Inflammatory macrophage treated with lipopolysaccharide for 4 hours (primary cell): ENCODE measurements at places on chromosomes 12 and 14.
A peak's percentile ranks its signal among the peaks of the same experiment; 100 is the strongest.

DNA sequence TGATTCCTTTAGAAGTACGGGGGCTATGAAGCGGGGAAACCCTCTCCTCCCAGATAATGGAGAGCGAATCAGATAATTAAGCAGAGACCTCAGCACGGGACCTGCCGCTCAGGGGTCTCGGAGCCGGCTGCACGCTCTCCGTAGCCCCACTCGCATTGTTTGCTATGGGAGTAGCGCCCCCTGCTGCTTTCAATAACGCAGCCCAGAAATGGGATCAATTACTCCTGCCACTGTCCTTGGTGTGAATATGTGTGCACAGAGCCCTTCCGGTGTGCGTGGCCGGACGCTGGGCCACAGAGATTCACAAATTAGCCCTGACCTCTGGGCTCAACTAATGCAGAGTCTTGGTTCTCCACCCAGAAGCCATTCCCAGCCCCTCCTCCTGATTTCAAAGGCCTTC is 76.4 kb upstream of the TMEM132C start:
- no peak for DNase-seq

DNA sequence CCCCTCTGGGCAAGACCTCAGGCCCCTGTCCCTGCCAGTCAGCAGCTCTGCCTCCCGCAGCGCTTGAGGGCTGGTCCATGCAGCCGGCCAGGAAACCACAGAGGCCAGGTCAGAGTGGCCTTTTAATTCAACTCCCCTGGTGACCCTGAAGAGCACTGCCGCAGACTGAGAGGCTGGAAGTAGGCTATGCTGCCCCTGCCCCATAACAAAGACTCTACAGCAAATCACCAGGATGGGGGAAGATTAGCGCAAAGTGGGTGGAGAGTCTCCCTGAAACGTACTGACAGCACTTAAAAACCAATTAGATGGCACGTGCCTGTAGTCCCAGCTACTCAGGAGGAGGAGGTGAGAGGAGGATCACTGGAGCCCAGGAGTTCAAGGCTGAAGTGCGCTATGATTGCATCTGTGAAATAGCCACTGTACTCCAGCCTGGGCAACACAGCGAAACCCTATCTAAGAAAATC is 70.5 kb downstream of the ITPK1 start:
- DNase-seq = no peak

- no peak for DNase-seq
Measured at GRCh38 chr12:113802966-113803758, 163.0 kb downstream of the RBM19 start.

DNA sequence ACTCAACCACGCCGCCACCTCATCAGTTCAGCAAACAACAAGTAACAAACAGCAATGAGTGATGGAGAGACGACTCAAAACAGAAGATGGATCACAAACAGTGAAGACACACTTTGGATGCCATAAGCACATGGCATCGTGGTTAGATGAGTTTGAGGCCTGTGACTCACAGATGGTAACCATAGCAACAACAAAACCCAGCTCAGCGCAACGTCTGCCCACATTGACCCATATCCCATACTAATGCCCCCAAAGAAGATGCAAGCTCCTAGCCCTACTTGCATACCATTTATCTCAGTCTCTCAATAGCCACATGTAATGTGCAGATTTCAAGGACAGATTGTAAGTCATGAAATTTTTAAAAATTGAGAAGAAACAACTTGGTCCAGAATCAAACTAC is 1322.3 kb upstream of the TMEM132C start:
- no peak for DNase-seq

DNA sequence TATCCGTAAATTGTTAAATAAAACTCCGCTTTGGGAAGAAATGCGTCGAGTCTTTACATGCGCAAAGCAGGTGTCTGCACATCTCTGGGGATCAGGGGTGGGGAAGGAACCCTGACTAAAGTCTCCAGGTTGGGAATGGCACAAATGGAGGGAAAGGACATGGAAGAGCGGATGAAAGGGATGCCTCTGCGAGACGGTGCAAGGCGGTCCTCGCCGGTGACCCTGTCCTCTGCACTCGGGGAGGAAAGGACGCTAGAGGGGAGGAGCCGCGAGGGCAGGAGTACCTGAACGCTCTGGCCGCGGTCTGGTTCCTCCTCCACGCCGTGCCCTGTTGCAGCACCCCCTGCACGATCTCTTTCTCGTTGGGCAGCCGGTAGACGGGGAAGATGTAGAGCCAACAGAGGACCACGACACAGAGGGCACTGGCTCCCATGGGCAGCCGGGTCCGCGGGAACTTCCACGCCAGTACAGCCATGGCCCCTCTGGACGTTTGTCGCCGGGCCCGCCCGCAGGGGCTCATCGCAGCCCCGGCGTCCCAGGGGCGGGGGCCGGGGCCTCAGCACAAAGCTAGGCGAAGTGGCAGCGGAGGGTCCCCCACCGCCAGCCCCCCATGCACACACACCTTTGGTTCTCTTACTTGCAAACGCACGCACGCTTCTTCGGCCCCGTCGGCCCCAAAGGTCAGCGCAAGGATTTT is 646 bp downstream of the ST8SIA1 start:
- no peak for DNase-seq

DNA sequence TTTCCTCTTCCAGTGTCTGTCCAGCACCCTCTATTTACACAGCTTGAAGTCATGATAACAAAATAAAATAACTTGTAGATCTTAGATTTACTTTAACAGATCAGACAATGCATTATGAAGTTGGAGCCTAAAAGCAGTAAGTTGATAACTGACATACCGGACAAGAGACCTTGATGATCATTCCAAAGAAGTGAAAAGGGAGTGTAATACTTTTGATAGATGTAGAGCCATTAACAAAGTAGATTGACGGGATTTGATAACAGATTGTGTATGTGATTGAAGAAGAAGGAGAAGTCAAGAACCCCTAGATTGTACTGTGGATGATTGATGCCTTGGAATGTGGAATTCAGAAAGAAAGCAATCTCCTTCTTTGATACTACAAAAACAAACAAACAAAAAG is 403.8 kb upstream of the MGAT4C start:
- DNase-seq = no peak

DNA sequence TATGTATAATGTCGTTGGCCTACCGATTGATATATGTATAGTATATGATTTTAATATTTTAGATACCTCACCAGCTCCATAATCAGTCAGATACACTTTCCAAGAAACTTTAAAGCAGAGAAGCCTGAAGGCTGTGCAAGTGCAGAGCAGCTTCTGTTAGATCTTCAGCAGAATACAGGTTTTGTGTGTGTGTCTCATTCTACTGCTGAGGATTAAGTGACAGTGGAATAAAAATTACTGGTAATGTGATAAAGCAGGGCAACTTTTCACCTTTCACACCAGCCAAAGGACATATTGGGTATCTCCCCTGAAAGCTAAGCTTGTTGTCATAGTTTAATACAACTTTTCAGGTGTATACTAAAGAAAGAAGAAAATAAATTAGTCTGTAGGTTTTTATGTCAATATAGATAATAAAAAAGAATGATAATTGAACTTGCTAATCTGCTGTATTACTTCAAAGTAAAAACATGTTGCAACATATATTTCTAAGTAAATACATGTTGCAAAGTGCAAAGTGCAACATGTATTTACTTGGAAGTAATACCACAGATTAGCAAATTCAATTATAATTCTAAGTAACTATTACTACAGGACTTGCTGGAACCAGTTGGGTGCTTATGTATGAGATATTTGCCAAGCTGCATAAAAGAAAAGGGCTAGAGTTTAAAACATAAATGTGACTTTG is 128.3 kb downstream of the SLC16A7 start:
- DNase-seq = no peak

- DNase-seq = no peak
Measured at GRCh38 chr12:76976777-76977382, 88.5 kb downstream of the E2F7 start.

DNA sequence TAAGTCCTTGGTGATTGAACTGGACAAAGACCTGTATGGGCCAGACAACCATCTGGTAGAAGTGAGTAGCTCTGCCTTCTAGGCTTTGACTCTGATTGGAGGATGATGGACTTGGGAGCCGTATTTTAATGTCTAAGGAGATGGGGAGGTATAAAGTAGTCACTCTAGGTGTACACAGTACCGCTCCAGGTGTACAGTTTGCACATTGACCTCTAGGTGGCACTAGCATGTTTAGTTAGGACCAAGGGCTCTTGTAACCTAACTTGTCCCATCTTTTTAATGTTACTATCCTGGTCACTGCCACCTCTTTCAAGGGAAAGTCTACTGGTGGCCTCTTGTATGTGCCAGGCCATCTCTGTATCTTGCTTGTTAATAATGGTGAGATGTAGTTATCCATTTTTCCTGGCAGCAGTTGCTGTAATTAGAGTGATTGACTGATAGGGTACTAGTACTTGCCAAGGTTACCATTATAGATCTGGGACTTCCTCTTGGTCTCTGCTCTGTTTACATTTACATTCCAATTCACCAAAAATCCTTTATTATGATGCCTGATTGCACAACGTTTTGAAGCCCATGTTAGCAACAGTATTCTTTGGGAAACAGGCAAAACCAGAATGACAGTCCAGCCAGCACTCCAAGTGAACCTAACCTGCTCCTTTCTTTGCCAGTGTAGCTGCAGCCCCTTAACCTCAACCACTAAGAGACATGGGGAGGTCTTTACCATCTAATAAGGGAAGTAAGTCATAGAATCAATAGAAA is 3.6 kb downstream of the SMARCD1 start:
- peak; percentile 60 for DNase-seq

DNA sequence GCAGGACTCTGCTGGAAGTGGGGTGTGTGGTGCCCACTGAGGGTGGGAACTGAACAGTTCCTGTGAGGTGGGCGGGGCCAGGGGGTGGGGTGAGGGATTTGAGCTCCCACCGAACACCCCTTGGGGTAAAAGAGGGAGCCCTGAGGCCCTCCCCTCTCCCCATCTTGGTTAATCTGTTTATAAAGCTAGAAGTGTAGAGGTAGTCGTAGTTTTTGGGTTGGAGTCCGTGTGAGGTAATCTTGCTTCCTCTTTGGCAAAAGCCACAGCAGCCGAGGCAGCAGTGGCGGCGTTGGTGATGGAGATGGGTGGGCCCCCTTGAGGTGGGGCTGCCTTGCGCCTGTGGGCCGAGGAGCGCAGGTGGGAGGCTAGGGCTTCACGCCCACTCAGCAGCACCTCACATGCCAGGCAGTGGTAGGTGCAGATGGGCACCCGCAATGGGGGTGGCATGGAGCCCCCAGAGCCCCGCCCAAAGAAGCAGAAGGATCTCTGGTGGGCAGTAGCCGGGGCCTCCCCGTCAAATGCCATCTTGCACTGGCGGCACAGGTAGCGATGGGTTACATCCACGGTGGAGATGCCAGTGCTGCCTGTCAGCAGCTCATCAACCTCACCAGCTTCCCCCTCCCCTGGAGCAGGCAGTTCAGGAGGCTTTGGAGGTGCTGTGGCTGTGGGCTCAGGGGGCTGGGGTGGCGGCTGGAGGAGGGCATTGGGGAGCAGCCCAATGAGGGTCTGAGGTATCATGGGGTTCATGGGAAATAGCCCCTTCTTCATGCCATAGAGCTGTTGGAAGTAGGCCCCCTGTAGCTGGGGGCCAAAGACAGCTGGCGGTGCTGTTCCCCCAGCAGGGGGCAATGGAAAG is 29.6 kb downstream of the ZFHX2 start:
- DNase-seq = peak; percentile 4
